ENCODE measurements at places on chromosomes 7 and 10. TPM values are rescaled to one million over a fixed set of nuclear protein-coding genes. Genes with fewer than 3 reads are reported as not detected.

EIF5AL1 gene
- 3.5 TPM for total RNA-seq

CHCHD1 gene
- total RNA-seq = 27.4 TPM

KLLN gene
- total RNA-seq = 0.21 TPM

CYP3A7 gene
- total RNA-seq = not detected

SPDYE1 gene
- not detected for total RNA-seq

ASB15 gene
- not detected for total RNA-seq
